Natural killer cell treated with Interleukin-12 subunit alpha and Interleukin-12 subunit beta and Interleukin-15 and Interleukin-18, amount 100 ng/mL, for 72 hours (primary cell): ENCODE measurements at places on chromosomes 5 and 9. TPM values are rescaled to one million over a fixed set of nuclear protein-coding genes. Genes with fewer than 3 reads are reported as not detected.

Gene UGT3A2
- total RNA-seq: not detected

Gene DMRT3
- not detected for total RNA-seq

Gene GRIA1
- total RNA-seq: not detected

Gene CCDC152
- 9.6 TPM for total RNA-seq

Gene SLC36A2
- not detected for total RNA-seq

Gene TRIM52
- 22.3 TPM for total RNA-seq

Gene GRM6
- not detected for total RNA-seq

Gene OR1J4
- total RNA-seq: not detected

Gene UBAC1
- 28.9 TPM for total RNA-seq

Gene OGN
- not detected for total RNA-seq

Gene RNF180
- total RNA-seq: not detected

Gene PCDHGB2
- 0.47 TPM for total RNA-seq

Gene PCDHA9
- total RNA-seq: not detected

Gene FCN2
- not detected for total RNA-seq

Gene NRARP
- total RNA-seq: 0.88 TPM

Gene AJM1
- total RNA-seq: 7.8 TPM

Gene FOXD4L4
- 0.33 TPM for total RNA-seq

Gene CDC23
- total RNA-seq: 41.3 TPM

Gene SYNPO
- total RNA-seq: 1.0 TPM

Gene SPDL1
- total RNA-seq: 70.8 TPM

Gene ZFP2
- total RNA-seq: 0.12 TPM

Gene PCDHB12
- total RNA-seq: not detected

Gene DEPDC1B
- 30.0 TPM for total RNA-seq

Gene TYRP1
- not detected for total RNA-seq

Gene SELENOP
- total RNA-seq: 0.38 TPM

Gene SLC34A1
- total RNA-seq: not detected

Gene CARTPT
- total RNA-seq: not detected

Gene CSF2
- total RNA-seq: 41.4 TPM

Gene BSPRY
- 2.5 TPM for total RNA-seq

Gene C9orf153
- total RNA-seq: not detected

Gene PTGS1
- total RNA-seq: 0.69 TPM

Gene EQTN
- total RNA-seq: not detected

Gene TLX3
- total RNA-seq: not detected

Gene KIF3A
- 34.5 TPM for total RNA-seq

Gene EPB41L4B
- total RNA-seq: 0.14 TPM

Gene ALDH1A1
- total RNA-seq: not detected

Gene INSYN2B
- total RNA-seq: not detected

Gene PCDHB6
- total RNA-seq: not detected

Gene MLANA
- not detected for total RNA-seq

Gene CDKN2B-AS1
- 2.4 TPM for total RNA-seq

Gene ARHGEF39
- 4.6 TPM for total RNA-seq

Gene AMBP
- not detected for total RNA-seq

Gene PCDHA1
- total RNA-seq: not detected

Gene CNTNAP3
- not detected for total RNA-seq

Gene ZNF366
- total RNA-seq: not detected

Gene MARCHF3
- 19.2 TPM for total RNA-seq

Gene FGF18
- not detected for total RNA-seq

Gene SLC46A2
- not detected for total RNA-seq

Gene ADAMTSL1
- not detected for total RNA-seq

Gene EIF4E1B
- not detected for total RNA-seq

Gene NR5A1
- total RNA-seq: not detected

Gene FOXD1
- total RNA-seq: 1.5 TPM

Gene PAPPA
- not detected for total RNA-seq

Gene KIAA1958
- total RNA-seq: 14.6 TPM

Gene AGXT2
- not detected for total RNA-seq

Gene BRINP1
- not detected for total RNA-seq

Gene SLC28A3
- 0.07 TPM for total RNA-seq

Gene TENT4A
- 37.8 TPM for total RNA-seq

Gene WWC1
- total RNA-seq: not detected
